ENCODE measurements at places on chromosomes 12 and 14. TPM values are rescaled to one million over a fixed set of nuclear protein-coding genes. Genes with fewer than 3 reads are reported as not detected.

DNA sequence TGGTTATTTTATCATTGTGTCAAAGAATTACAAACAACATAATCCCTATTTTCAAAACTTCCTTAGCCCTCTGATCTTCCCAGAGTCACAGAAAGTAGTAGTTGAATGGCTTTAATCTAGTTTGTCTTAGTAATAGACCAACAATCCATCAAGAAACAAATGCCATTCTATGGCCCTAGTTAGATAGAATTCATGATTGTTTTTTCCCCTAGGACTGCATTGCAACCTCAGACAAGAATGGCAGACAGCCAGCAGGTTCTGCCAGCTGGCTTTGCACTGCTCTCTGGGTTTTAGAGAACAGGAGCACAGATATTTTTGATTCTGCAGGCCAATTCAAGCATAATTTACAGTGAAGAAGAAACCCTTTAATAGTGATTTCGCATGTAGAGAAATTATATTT, 33.8 kb downstream of the SYT1 start:
- no peak for ATAC-seq

DNA sequence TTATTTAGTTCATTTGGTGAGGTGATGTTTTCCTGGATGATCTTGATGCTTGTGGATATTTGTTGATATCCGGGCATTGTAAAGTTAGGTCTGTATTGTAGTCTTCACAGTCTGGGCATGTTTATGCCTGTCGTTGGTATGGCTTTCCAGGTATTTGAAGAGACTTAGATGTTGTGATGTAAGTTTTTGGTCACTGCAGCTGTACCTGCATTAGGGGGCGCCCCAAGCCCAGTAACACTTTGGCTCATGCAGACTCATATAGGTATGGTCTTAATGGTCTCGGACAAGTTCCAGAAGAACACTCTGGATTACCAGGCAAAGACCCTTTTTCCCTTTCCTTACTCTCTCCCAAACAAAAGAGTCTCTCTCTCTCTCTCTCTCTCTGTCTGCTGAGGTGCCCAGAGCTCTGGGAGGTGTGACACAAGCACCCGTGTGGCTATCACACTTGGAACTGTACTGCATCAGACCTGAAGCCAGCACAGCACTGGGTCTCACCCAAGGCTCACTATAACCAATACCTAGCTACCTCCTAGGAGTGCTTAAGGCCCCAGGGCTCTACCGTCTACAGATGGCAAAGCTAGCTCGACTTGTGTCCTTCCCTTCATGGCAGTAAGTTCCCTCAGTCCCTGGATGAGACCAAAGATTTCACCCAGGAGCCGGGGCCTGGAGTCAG, 425.8 kb upstream of the ATXN7L3B start:
- no peak for ATAC-seq

The RFLNA gene
- 19.8 TPM for total RNA-seq

- no peak for ATAC-seq
These were observed 242.8 kb downstream of the ATP23 start for GRCh38 chr12:58184212-58184611.

DNA sequence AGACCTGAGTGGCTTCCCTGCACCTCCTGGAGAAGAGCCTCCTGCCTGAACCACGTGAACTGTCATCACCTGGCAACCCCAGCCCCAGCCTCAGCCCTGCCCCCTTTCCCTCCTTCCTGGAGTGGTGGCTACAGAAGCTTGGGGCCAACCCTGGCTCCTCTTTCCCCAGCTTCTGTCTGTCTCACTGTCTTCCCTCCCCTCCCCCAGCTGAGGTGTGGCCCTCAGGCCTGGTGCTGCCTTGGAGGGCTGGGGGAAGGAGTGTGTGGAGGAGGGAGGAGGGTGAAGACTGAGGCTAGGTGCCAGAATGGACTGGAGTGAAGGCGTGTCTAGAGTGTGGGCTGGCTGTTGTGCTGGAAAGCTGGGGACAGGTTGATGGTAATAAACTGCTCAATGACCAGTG, 9.7 kb downstream of the NFATC4 start:
- ATAC-seq, result peak; percentile 42

The HELB gene
- total RNA-seq, result 4.0 TPM

DNA sequence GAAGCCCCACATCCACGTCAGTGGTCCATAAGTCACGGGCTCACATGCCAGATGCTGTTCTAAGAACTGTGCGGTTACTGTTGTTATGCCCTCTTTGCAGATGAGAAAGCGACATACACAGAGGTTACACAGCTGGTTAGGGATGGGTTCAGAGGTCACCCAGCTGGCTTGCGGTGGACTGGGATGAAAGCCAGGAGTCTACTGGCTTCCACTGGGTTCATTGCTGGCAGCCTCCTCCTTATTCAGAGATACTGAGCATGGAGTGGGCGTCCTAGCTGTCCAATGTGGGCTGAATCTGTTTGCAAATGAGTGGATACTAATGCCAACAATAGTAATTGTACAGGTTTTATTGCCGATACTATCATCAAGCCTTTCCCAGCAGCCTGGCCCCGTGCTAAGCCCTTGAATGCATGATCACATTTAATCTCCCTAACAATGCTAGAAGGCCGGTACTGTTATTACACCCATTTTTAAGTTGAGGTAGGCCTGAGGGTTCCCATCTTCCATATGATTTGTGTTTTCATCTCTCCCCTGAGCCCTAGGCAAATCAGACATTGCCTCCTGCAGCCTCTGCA, 129.1 kb downstream of the PLXNC1 start:
- ATAC-seq, result peak; percentile 20

GRCh38 chr14:22232933-22233332, 356.1 kb downstream of the DAD1 start:
- no peak for ATAC-seq

The YBX3 gene
- total RNA-seq, result 138 TPM

DNA sequence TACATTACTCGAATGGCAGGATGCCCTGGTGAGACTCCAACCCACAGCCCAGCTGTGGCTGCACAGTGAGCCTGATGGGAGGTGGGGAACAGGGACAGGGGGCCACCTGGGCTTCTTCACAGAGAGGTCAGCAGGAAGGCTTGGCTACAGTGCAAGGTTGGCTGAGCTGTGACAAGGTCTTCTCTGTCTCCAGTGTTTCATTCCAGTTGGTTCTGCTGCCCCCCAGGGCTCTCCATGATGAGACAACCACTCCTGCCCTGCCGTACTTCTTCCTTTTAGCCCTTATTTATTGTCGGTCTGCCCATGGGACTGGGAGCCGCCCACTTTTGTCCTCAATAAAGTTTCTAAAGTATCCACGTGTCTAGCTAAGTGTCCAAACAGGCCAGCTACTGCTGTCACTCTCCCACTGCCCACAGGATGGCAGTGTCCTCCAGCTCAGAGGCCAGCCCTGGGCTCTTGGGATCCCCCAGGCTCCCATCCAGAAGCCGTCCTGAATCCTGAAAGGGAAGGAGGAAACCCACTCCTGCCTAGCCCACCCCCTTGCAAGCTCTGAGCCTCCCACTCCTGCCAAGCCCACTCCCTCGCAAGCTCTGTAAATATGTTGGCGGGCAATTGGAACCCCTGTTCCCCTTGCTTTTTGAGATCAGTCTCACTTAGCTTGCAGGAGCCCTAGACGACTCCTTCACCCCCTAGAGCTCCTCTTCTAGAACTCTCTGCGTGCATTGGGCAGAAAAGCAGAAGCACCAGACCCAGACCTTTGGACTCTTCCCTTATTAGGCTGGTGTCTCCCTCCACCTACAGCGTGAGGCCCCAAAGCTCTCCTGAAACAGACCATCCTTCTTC, 5.4 kb downstream of the C1QL4 start:
- ATAC-seq, result peak; percentile 96

The CACNA1C gene
- 5.7 TPM for total RNA-seq

The SOAT2 gene
- total RNA-seq, result not detected

DNA sequence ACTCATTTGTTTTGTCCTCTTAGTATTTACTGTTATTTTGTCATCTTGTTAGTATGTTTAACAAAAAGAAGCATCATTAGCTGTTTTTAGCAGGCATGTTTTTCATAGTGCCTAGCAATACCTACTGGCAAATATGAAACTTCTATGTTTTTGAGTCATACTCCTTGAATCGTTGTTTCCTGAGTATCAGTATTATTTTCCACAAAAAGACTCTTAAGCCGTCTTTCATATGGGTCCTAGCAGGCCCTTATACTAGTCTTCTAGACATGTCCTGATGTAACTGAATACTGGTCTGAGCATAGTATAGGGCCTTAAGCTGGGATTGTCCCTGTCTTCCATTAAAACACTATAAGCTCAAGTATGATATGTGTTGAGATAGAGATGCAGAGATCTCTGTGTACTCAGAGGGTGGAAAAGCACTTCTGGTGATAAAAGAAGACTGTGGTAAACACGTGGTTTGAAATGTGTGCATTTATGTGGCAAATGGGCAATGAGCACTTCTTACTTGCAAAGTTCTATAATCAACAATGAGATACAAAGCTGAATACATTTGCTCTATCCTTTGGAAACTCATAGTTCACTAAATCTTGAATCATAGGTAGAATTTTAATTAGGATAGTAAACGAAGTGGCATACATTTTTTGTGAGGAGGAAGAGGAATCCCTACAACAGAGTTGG, 348.8 kb downstream of the PDZRN4 start:
- ATAC-seq, result no peak

The ANG gene
- 5.6 TPM for total RNA-seq

- peak; percentile 99 for ATAC-seq
These were observed 1205.3 kb downstream of the GALC start for GRCh38 chr14:86787717-86788116.

GRCh38 chr12:12979731-12980259, 20.3 kb downstream of the HEBP1 start:
- peak; percentile 87 for ATAC-seq

The PLEKHG7 gene
- total RNA-seq, result 0.37 TPM

The KCNA1 gene
- total RNA-seq, result 0.11 TPM

DNA sequence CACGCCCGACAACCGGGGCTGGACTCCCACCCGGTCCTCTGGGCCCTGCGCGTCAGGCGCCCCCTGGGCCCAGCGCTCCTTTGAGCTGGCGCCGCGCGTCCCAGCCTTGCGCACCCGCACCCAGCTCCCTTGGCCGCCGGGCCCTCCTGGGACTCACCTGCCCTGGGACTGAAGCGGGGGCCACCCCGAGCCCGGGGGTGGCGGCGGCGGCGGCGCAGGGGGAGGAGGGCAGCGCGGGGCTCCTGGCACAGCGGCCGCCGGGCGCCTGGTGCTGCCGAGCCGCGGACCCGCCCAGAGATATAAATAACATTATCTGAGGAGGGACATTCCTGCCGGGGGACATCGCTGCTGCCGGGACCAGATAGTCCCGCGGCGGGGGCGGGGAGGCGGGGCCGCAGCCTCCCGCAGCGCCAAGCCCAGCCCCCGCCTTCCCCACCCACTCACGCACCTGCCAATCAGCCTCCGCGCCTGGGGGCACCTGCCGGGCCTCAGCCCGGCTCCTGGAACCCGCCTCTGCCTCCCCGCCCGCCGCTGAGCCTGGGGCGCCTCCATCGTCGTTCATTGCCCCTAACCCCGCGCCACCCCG, at the start of gene SPTB:
TSS of gene SPTB (minus strand) at position 273 of the 586 bp plus-strand sequence. CDS start 56,813 bp downstream, outside the sequence.
- peak; percentile 82 for ATAC-seq

- peak; percentile 22 for ATAC-seq
These were observed 52.7 kb downstream of the KCNA5 start for GRCh38 chr12:5096241-5096924.

GRCh38 chr12:14169281-14169680, 187.9 kb upstream of the GRIN2B start:
- no peak for ATAC-seq

DNA sequence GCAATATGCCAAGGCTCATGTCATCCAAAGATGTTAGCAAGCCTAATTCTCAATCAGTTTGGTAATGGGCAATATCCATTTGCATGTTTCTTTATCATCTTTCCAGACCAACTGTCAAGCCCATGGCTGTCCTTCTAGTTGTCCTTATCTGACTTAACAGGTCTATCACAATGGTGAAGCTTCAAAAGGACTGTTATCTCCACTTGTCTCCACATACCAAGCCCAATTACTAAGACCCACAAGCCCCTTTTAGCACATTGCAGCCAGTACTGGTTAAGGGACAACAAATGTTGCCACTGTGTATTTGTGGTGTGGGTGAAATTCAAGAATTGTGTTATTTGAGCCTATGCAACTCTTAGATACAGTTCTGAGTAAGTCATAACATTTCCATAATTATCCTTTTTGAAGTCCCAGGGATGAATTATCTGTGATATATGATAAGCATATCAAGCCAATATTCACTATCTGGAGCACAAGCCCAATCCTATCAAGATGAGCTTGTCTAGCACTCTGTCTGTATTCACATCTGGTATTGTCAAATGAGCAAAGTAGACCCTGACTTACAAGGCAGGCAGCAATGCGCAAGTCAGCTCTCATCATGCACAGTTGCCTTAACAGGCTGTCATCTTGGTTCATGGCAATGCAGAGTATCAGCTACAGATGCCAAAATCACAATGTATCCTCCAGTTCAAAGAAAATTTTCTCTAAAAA, 19.3 kb upstream of the ST8SIA1 start:
- ATAC-seq, result no peak

The FAIM2 gene
- total RNA-seq, result 0.22 TPM

DNA sequence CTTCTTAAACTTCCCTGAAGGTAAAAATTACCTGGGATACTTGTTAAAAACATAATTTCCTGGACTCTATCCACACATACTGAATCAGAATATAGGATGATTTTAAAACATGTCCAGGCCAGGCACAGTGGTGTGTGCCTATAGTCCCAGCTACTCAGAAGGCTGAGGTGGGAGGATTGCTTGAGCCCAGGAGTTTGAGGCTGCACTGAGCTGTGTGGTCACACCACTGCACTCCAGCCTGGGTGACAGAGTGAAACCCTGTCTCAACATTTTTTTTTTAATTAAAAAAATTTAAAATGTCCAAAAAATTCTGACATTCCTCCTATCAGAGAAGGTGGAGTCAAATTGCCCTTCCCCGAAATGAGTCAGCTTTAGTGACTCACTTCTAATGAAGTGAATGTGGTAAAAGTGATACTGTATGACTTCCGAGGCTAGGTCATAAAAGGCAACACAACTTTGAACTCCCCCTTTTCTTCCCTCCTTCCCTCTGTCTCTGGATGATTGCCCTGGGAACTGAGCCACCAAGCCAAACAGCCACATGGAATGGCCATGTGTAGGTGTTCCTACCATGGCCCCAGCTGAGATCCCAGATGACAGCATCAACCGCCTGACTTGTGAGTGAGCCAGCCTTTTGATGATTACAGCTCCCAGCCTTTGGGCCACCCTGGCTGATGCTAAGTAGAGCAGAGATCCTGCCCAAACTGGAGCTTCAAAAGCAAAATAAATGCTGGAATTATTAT, 36.3 kb downstream of the LIMA1 start:
- peak; percentile 90 for ATAC-seq

DNA sequence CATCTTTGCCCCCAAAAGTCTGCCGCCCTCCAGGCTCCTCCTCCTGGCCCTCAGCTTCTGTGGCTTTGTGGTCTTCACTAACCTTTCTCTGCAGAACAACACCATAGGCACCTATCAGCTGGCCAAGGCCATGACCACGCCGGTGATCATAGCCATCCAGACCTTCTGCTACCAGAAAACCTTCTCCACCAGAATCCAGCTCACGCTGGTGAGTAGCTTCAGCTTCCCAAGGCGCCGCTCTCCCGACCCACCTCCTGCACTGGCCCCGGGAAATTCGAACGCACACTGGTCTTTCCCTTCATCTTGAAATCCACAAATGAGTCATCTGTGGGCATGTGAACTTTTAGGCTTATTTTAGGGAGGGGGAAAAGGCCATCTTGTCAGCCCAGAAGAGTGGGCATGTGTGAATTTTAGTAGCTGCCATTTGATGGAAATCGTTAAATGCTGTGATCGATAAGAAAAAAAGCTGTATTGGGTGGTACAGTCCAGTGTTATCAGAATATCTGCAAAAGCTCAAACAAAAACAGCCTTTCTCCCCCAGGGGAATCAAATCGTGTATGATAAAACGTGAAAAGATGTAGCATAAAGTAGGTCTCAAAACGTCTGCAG, 700 bp downstream of the SLC35E3 start:
- ATAC-seq, result peak; percentile 48

The RNASE12 gene
- not detected for total RNA-seq
